Stimulated activated CD8-positive, alpha-beta memory T cell treated with anti-CD3 and anti-CD28 coated beads, Interleukin-2, amount 100 ng/mL, for 48 hours (primary cell): ENCODE measurements at places on chromosomes 11 and 22.

DNA sequence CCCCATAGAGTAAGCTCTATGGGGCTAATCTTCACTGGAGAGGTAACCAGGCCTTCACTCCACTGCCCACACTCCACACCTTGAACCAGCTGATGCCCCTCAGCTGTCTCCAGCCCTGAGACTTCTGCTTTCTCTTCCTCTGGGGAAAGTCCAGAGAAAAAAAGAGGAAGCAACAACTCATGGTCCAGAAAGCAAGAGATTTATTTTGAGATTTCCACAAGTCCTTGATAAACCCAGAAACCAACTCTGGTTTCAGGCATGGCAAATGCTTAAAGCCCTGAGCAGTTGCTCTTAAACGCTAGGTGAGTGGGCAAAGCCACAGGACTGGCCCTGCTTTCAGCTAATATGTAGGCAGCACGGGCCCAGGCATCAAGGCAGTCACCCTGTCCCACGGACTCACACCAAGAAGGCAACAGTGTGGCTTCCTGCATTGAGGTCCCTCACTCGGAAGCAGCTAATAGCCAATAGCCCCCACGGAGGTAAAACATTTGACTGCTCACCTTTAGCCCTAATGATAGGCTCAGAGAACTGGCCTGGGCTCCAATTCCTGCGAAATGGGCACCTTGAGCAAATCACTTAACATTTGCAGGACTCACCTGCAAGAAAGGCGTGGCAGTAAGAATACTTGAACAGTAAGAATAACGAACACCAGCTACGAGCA is 4.3 kb downstream of the CYB561A3 start:
- no peak for DNase-seq

- DNase-seq, result no peak
These were observed 356.9 kb downstream of the CADM1 start for GRCh38 chr11:115147243-115147807.

DNA sequence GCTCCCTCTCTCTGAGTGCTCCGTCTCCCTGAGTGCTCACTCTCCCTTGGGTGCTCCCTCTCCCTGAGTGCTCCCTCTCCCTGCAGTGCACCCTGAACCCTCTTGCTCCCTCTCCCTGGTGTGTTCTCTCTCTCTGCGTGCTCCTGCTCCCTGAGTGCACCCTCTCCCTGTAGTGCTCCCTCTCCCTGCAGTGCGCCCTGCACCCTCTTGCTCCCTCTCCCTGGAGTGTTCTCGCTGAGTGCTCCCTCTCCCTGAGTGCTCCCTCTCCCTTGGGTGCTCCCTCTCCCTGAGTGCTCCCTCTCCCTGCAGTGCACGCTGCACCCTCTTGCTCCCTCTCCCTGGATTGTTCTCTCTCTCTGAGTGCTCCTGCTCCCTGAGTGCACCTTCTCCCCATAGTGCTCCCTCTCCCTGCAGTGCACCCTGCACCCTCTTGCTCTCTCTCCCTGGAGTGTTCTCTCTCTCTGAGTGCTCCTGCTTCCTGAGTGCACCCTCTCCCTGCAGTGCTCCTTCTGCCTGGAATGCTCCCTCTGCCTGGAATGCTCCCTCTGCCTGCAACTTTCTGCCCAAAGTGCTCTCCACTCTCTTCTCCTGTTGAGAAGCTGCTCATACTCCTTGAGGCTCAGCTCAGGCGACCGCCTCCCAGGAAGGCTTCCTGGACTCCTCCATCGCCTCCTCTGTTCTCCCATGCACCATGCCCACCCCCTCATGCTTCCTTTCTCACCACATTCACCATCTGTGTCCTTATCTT is 48.4 kb upstream of the WNT7B start:
- DNase-seq, result no peak

GRCh38 chr11:17188675-17189074 is 19.1 kb downstream of the PIK3C2A start:
- DNase-seq, result no peak

DNA sequence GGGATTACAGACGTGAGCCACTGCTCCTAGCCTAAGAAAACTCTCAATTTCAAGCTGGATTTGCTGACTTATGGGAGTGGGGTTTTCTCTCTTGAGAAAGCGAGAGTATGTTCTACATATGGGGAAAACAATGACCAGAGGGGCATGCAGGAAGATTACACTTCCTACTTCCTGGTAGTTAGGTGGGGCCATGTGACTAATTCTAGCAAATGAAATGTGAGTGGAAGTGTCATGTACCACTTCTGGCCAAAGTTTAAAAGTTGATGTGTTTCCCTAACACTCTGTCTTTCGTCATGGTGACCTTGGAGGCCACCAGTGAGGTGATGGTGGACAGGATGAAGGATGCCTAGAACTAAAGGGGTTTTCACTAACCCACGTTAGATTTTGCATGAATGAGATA is 50.5 kb downstream of the PARVG start:
- no peak for DNase-seq

DNA sequence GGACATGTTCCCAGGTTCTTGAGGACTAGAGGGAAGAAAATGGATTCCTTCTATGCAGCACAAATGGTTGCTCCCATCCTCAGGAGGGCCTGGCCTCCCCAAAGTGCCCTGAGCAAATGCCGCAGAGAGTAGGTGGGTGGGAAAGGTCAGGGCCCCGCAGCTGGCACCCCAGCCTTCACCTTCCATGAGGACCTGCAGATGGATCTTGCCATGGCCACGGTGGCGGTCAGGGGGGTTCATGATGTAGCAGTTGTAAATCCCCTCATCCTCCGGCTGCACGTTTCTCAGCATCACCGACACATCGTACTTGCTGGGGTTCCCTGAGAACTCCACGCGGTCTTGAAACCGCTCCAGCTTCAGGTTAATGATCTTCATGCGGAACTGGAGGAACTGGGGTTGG is 8.5 kb downstream of the SCN2B start:
- no peak for DNase-seq

GRCh38 chr22:49514211-49514610 is 313.5 kb downstream of the BRD1 start:
- no peak for DNase-seq
